NCI-H2171 treated with DMSO at 0.1 percent for 48 hours (cell line): ENCODE measurements at places on chromosomes 3 and 15.
A peak's percentile ranks its signal among the peaks of the same experiment; 100 is the strongest.

GRCh38 chr15:51077221-51078153 lies 17.2 kb downstream of the TNFAIP8L3 start:
- DNase-seq: no peak

DNA sequence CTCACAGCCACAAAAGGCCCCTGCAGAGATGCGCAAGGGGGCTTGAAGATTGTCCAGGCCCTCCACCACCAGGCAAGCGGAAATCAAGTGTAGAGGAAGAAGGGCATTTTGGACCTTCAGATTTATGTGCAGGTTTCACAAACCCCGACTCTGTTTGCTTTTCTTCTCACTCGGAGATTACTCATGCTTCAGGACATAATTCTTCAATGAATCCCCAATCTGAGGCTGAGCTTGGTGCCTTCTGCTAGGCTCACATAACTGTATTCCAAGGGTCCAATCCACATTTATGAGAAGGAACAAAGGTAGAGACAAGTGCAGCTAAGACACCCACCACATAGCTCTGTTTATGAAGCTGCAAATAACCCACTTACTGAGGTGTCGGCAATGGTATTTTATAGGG lies 50.6 kb upstream of the NMNAT3 start:
- no peak for DNase-seq

- no peak for DNase-seq
Observed at GRCh38 chr3:17911986-17912760, 169.7 kb upstream of the TBC1D5 start.

GRCh38 chr15:77387365-77388105 lies 32.4 kb downstream of the PEAK1 start:
- DNase-seq: peak; percentile 11

- no peak for DNase-seq
Observed at GRCh38 chr3:27657871-27658270, 64.3 kb downstream of the EOMES start.

- no peak for DNase-seq
Observed at GRCh38 chr3:140552898-140553297, 125.0 kb upstream of the TRIM42 start.
